ENCODE measurements at places on chromosomes 2 and 18. TPM values are rescaled to one million over a fixed set of nuclear protein-coding genes. Genes with fewer than 3 reads are reported as not detected.

RNF149 gene
- total RNA-seq: 54.9 TPM

PIEZO2 gene
- 1.5 TPM for total RNA-seq

ANTXR1 gene
- 142 TPM for total RNA-seq

DNA sequence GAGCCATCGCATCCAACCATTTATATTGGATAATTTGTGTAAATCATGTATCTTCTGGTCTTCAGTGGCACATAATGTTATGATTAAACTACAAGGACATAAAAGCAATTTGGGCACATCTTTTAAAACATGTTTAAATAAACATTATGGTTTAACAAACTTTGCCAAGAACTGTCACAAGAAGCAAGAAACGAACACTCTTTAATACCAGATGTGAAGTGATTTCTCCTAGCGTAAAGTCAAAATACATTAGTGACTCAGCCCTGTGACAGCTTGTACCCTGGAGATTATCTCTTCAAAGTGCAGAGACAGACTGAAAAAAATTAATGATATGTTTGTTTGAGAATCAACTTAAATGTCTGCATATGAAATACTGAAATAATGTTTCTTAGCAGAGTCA is 39.9 kb downstream of the DSEL start:
- no peak for DNase-seq

SEPTIN10 gene
- 63.1 TPM for total RNA-seq

DNA sequence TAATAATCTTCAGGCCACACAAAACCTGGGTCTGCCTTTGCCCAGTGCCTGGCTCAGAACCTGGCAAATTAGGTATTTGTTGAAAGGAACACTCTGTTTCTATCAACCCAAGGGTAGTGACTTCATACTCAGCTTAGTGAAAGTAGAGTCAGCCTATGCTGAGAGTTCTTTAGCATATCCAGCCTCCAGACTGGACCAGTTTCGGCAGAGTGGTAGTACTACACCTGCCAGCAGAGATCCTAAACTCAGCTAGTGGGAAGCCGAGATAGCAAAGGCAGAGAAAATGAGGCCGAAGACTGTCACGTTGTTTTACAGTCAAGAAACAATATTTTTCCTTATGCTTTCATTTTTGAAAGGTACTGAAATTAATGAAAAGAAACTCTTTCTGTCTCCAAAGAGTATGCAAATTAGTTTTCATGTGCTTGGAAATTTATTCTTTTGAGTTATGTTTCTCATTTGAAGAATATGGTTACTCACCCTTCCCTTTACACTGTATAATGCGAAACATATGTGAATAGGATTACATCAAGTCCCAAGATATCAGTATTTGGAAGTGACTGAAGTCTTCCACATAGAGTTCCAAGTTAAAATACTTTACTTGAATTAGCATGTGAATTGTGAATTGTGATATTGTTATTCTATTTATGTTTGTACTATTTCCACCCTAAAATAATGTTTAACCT is 52.2 kb upstream of the UGP2 start:
- DNase-seq: no peak
